ENCODE measurements at places on chromosomes 4 and X.

DNA sequence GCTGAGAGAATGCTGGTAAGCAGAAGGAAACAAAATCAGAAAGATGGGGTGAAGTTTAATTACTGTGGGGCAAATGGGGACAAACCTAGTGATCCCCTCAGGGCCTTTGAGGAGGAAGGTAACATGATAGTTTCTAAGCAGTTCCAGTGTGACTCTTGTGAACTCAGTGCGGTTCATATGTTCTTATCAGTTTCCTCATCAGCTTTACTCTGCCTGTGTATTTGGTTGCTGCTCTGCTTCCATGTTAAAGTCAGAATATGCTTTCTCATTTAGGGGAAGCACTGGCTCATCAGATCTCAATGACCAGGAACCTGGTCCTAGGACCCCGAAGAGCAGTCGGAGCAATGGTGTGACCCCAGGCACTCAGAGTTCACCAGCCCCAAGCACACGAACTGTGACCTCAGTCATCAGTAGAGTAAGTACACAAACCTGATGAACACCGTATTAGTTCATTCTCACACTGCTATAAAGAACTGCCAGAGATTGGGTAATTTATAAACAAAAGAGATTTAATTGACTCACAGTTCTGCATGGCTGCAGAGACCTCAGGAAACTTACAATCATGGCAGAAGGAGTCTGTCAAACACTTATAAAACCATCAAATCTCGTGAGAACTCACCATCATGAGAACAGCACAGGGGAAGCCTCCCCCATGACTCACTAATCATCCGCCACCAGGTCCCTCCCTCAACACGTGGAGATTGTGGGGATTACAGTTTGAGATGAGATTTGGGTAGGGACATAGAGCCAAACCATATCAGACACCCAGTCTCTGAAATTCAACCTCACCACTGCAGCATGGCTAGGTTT lies 83.0 kb downstream of the SYTL5 start:
- no peak for DNase-seq

GRCh38 chr4:120096508-120097297 lies 30.1 kb upstream of the MAD2L1 start:
- DNase-seq, result no peak

DNA sequence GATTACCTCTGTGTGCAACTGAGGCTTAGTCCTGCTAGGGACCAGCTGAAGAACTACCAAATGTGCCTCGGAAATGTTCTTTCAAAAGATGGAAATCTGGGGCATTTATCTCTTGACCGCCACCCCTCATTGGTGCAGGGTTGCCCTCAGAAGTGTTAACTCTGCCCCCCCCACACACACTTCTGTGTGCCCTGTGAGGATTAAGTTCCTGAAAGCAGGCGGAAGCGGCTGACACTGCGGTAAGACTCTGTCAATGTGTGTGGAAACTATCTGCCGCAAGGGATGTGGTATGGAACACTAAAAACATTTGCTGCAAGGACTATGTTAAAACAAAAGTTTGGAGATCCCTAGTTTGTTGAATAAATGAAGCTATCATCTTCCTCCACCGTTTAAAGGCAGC lies 106.9 kb upstream of the NDP start:
- DNase-seq, result no peak

DNA sequence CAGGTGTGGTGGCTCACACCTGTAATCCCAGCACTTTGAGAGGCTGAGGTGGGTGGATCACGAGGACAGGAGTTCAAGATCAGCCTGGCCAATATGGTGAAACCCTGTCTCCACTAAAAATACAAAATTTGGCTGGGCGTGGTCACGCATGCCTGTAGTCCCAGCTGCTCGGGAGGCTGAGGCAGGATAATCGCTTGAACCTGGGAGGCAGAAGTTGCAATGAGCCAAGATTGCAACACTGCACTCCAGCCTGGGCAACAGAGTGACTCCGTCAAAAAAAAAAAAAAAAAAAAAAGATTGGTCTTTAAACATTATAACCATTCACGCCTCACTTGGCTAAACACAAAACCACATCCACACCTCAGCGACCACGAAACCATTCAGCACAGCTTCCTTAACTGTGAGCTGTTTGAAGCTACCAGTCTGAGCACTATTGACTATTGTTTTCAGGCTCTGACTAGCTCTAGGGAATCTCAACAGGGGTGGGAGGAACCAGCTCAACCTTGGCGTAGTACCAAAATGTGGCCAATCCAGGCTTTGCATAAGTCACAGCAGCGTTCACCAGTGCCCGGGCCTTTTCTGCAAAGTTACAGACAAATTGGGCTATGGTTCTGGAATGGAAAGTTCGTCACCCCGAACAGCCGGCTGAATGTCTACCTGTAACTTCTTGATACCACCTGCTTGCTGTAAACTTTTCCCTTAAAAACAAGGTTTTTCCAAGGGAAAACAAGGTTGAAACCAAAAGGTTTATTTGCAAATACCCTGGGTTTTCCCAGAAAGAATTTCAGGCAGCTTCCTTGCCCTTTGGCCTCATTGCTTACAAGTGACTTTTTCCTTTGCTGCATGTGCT lies 73.6 kb upstream of the DHX15 start:
- DNase-seq, result no peak

GRCh38 chr4:53150631-53151488 lies 215.0 kb downstream of the SCFD2 start:
- no peak for DNase-seq

- DNase-seq, result no peak
Measured at GRCh38 chr4:45530498-45530897, 593.4 kb downstream of the GABRG1 start.

DNA sequence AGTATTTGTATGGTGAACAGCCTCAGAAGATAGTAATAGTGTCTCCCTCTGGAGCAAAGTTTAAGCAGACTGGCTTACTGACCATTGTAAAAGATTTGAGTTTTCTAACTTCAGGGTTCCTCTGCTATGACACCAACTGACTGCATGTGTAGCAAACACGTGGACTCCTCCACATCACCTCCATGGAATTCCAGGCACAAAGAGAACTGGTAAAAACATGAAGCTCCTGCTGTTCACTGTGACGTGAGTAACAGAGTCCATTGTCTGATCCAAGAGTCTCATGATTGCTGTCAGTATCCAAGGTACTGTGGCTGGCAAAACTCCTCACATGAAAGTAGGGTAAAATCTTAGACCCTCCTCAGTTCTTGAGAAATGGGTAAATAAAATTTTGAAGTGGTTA lies 107.6 kb upstream of the FAM9B start:
- no peak for DNase-seq

DNA sequence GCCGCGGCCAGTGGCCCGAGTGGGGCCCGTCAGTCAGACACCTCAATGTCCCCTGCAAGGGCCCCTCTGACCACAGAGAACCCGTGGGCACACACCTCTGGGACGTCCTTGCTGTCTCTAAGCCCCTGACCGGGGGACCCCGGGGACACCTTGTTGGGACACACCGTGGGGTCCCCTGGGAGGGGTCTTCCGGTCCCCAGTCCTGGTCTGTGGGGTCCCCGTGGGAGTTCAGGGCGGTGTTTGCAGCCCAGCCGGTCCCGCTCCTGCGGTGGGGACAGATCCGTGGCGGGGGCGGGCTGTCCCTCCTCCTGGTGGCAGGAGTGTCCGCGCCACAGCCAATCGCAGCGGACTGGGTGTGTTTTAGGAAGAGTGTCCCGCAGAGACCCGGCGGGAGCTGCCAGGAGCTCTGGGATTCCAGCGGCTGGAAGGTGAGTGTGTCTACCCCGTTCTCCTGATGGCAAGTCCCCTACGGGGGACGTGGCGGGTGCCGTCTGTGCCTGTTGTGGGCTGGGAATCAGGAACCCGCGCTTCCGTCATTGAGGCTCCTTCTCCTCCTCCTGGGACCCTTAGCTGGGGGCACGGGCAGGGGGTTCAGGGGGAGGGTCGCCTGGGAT lies 5.1 kb upstream of the PLCXD1 start:
- DNase-seq, result peak; percentile 17

DNA sequence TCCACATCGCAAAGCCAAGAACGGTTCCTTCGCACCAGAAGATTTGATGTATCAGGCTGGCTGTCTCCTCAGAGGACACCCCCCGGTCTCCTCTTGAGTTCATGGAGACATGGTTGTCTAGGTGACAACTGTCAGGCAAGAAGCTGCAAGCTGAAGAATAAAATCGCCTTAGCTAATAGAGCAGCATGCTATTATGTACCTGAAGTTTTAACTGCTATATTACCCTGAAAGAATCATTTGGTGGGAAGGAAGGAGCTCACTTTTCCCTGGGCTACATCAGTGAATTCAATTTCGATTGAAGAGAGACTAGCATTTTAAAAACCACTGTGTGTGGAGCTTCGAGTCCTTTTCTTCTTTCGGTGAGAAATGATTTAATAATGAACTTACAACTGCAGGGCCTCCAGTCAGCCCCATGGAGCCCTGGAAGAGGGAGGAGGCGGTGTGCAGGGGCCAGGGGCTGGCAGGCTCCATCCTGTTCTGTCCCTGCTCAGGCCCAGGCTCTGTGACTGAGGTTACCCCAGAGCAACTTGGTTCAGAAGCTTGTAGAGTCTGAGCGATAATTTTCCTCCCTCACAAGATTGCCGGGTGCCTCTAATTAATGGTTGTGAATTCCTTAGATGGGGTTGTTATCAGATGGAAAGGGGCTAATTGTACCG lies 191.3 kb downstream of the MID1IP1 start:
- no peak for DNase-seq

GRCh38 chr4:168844353-168845049 lies 165.6 kb downstream of the CBR4 start:
- no peak for DNase-seq

DNA sequence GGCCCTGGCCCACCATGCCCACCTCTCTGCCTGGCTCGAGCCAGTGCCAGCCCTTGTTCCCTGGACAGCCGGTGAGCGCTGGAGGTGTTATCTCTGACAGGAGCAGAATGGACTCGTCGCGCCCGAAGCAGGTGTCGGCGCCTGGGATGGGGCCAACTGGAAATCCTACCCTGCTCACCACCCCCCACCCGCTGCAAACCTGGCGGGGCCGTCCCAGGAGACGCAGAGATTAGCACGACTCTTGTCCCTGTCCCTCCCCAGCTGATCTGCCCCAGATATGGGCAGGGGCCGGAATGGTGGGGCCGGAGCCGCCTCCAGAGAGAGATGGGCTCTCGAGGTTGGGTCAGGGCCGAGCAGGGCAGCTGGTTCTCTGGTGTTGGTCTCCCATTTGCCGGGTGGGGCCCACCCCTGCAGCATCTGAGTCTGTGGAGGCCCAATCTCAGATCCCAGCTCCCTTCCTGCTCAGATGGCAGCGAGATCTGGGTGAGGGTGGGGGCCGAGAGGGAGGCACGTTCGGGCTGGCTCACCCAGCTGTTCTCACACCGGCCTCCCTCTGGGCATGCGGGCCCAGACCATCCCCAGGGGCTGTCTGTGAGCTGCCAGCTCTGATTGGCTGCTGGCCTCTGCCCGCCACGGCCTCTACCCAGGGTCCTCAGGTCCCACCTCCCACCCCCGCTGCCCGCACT lies 20.1 kb upstream of the FGFR3 start:
- no peak for DNase-seq

DNA sequence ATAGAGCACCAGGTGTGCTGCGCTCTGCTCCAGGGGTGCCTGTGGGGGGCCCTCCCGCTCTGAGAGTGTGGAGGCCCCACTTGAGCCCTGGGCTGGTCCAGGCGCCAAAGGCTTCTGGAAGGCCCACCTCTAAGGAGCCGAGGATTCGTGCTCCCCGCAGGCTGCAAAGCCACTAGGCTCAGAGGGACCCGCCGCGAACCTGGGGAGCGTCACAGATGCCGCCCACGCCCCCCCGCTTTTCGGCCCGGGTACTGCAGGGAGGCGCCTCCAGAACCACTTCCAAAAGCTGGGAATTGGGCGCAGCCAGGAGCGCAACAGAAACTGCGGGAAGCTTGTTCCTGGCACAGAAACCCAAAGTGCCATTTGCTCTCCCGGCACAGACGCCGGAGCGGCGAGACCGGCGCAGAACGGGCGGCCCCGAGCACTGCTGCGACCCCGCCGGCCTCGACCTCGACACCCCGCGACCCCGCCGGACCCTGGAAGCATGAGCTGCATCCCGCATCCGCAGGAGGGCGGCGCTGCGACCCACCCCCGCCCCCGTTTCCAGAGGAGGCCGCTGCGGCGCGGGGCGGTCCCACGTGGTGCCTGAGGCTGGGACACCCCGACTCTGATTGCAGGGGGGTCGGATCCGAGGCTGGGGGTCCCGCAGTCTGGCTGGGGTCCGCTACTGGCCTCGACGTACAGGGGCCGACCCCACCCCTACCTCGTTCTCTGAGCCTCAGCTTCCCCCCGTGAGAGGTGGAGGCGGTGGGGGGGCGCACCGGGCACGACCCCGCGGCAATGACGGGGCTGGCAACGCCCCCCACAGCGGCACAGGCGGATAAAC lies 30.8 kb downstream of the CPLX1 start:
- no peak for DNase-seq

DNA sequence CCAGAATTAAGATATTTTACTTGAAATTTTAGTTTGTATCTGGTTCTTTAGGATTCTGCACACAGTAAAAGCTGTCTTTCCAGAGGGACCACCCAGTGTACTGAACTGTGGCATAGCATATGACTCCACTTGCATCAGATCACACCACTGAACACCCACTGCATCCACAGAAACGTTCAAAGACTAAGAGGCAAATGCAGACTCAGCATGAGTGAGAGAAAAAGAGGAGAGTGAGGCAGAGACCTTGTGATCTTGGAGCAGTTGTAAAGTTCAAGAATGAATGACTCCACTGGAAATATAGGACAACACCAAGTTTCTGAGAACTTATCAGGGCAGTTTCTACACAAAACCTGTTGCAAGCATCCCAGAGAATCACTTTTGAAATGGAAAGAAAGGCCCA lies 20.8 kb downstream of the PRDM5 start:
- DNase-seq, result no peak

DNA sequence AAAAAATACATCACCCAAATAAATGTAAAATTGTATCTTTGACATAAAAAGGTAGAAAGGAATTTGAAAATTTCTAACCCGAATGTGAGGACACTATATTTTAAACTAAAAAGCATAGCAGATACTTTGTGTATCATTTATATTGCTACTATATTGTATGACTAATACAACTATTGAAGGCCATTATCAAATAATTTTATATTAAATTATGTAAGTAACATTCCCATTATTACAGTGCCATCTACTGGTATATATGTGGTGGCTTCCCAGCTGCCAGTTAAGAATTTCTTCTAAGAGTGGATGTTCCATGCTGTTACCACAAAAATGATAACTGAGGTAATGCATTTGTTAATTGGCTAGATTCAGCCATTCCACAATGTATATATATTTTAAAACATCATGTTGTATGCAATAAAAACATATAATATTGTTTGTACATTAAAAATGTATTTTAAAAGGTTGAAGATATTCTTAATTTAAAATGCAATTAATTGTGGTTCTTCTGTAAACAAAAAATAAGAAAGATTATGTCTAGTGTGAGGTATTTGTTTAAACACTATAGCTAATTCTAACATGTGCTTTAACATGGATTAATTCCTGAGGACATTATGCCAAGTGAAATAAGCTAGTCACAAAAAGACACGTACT lies 65.3 kb downstream of the EGF start:
- no peak for DNase-seq

Measured in stimulated activated CD8-positive, alpha-beta memory T cell treated with anti-CD3 and anti-CD28 coated beads, Interleukin-7, amount 100 ng/mL, for 1 hour (primary cell).